Endodermal cell (in vitro differentiated cells): ENCODE measurements at places on chromosomes 16 and 17. TPM values are rescaled to one million over a fixed set of nuclear protein-coding genes. Genes with fewer than 3 reads are reported as not detected.

GRCh38 chr17:81869221-81870130 lies 1.7 kb downstream of the ARHGDIA start:
- DNase-seq, result peak; percentile 92
- peaks cover 35% of the 10 kb centered on the region for H3K36me3 ChIP-seq
- peak overlapping the region; percentile 17 for H3K27ac ChIP-seq
- no peaks in the 10 kb centered on the region for H3K27me3 ChIP-seq
- peak overlapping the region; percentile 92 for H3K4me3 ChIP-seq
- no peaks in the 10 kb centered on the region for H3K4me1 ChIP-seq

DNA sequence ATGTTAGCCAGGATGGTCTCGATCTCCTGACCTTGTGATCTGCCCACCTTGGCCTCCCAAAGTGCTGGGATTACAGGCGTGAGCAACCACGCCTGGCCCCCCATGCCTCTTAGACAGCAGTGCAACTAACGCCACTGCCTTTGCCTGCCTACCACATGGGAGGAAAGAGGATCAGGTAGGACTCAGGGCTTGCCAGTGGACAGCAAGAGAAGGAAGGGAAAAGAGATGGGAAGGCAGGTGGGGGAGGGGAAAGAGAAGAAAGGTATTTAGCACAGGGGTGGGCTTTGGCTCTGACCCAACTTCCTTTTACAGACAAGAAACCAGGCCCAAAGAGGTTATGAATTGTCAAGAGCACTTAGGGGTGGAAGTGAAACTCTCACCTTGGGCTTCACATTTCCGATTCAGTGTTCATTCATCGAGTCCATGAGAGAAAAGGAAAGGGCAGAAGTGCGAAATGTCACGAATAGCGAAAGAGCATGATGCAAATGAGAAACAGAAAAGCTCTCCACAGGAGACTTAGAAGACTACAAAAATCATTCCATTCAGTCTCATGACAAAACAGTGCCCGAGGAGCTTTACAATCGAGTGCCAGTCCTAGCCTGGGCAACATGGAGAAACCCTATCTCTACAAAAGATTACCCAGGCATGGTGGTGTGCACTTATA lies 36.4 kb downstream of the CDK5R1 start:
- peaks cover 15% of the 10 kb centered on the region for H3K4me1 ChIP-seq
- no peaks in the 10 kb centered on the region for H3K36me3 ChIP-seq
- H3K4me3 ChIP-seq, result no peak overlapping the region
- H3K27ac ChIP-seq, result no peak overlapping the region
- H3K27me3 ChIP-seq, result no peaks in the 10 kb centered on the region

- DNase-seq, result no peak
- H3K4me1 ChIP-seq, result peaks cover 3% of the 10 kb centered on the region
- H3K27ac ChIP-seq, result no peak overlapping the region
- H3K4me3 ChIP-seq, result no peak overlapping the region
- H3K27me3 ChIP-seq, result no peaks in the 10 kb centered on the region
Measured at GRCh38 chr17:50137042-50137441, 7.1 kb upstream of the SAMD14 start.

DNA sequence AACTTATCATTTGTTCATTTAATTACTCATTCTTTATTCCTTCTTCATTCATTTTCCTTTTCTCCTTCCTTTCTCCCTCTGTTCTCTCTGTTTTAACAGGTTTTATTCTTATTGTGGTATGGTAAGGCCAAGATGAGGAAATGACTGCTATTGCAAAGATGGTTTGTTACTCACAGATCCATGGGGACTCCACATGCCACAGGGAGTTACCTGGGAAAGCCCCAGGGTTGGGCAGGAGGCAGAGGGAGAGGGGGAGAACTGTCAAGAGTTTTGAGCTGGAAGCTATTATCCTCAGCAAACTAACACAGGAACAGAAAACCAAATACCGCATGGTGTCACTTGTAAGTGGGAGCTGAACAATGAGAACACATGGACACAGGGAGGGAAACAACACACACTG lies 453.3 kb downstream of the WWOX start:
- DNase-seq, result no peak
- no peak overlapping the region for H3K4me3 ChIP-seq
- H3K27me3 ChIP-seq, result no peaks in the 10 kb centered on the region
- no peaks in the 10 kb centered on the region for H3K4me1 ChIP-seq
- no peak overlapping the region for H3K27ac ChIP-seq

- H3K4me3 ChIP-seq, result no peak overlapping the region
- DNase-seq, result no peak
- no peak overlapping the region for H3K27ac ChIP-seq
- no peaks in the 10 kb centered on the region for H3K4me1 ChIP-seq
Measured at GRCh38 chr16:59973966-59974365, 1239.8 kb upstream of the GOT2 start.

The SOST gene
- not detected in 2 replicates for total RNA-seq

- H3K27ac ChIP-seq, result no peak overlapping the region
- no peaks in the 10 kb centered on the region for H3K4me1 ChIP-seq
- H3K27me3 ChIP-seq, result no peaks in the 10 kb centered on the region
- no peak for DNase-seq
- no peaks in the 10 kb centered on the region for H3K36me3 ChIP-seq
Measured at GRCh38 chr17:6430769-6431168, 4.2 kb downstream of the AIPL1 start.

The CMTM2 gene
- total RNA-seq, result not detected in 2 replicates

- H3K4me1 ChIP-seq, result no peaks in the 10 kb centered on the region
- no peaks in the 10 kb centered on the region for H3K27me3 ChIP-seq
- H3K36me3 ChIP-seq, result peaks cover 61% of the 10 kb centered on the region
- H3K27ac ChIP-seq, result no peak overlapping the region
- no peak for DNase-seq
Measured at GRCh38 chr16:24572069-24572468, 32.7 kb downstream of the RBBP6 start.

The GAN gene
- 23.6 to 29.7 TPM (median 28.9 TPM) in 3 replicates for total RNA-seq

GRCh38 chr17:77556383-77557061 lies 402.0 kb upstream of the TNRC6C start:
- peaks cover 6% of the 10 kb centered on the region for H3K27me3 ChIP-seq
- H3K4me1 ChIP-seq, result no peaks in the 10 kb centered on the region
- H3K27ac ChIP-seq, result no peak overlapping the region
- H3K4me3 ChIP-seq, result no peak overlapping the region
- no peaks in the 10 kb centered on the region for H3K36me3 ChIP-seq

DNA sequence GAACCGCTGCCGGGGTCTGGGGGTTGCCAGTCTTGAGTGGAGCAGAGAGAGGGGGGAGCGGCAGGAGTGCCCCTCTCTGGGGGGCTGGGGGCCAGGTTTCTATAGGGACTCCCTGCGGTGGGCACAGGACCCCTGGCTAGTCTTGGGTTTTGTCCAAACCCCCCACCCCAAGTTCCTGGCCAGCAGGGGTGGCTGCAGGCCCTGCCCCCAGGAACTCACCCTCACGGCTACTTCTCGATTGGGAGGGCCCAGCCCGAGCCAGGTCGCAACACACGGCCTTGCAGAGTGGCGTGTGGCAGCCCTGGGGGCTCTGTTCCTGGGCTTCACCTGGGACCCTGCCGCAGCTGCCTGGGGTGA lies 601 bp downstream of the CDH15 start:
- no peaks in the 10 kb centered on the region for H3K36me3 ChIP-seq
- no peak overlapping the region for H3K27ac ChIP-seq
- no peak overlapping the region for H3K4me3 ChIP-seq
- peaks cover 2% of the 10 kb centered on the region for H3K4me1 ChIP-seq
- no peak for DNase-seq

The SLC13A2 gene
- not detected in 3 replicates for total RNA-seq

GRCh38 chr16:4266372-4266771 lies 6.5 kb downstream of the TFAP4 start:
- DNase-seq, result peak; percentile 72
- no peak overlapping the region for H3K27ac ChIP-seq
- H3K27me3 ChIP-seq, result no peaks in the 10 kb centered on the region

DNA sequence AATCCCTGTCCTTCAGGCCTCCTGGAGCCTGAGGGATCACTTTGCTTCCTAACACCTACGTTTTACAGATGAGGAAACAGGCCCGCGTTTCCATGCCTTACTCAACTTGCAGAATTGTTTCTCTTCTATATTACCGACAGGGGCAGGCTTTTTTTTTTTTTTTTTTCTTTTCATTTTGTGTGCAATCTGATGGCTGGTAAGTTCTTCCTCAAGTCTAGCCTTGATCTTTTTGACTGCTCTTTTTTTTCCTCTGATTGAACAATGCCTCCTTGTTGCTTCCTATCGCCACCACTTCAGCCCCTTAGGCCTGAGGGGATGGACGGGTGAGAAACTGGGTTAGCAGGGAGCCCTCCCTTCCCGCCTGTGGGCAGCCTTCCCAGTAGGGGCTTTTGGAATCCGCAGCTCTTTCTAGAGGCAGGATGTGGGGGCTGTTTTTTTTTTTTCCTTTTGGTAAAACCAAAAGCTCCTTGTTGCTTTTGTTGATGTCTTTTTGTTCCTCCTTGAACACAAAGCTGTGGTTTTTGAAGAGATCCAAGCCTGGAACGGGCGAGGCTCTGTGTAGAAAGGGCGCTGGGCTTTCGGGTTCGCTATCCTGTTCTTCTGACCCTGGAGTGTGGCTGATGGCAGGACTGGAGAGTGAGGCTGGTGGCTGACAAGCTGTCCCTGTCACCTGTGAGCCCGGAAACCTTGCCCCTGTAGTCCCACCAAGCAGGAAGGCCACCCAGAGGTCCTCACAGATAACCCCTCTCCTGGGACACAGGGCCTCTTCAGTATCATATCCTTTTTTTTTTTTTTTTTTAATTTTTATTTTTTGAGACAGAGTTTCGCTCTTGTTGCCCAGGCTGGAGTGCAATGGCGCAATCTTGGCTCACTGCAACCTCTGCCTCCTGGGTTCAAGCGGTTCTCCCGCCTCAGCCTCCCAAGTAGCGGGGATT lies 14.0 kb downstream of the LASP1 start:
- peaks cover 27% of the 10 kb centered on the region for H3K4me1 ChIP-seq
- H3K27ac ChIP-seq, result peak overlapping the region; percentile 84
- H3K36me3 ChIP-seq, result peaks cover 78% of the 10 kb centered on the region
- H3K4me3 ChIP-seq, result no peak overlapping the region
- peak; percentile 69 for DNase-seq
- H3K27me3 ChIP-seq, result no peaks in the 10 kb centered on the region

DNA sequence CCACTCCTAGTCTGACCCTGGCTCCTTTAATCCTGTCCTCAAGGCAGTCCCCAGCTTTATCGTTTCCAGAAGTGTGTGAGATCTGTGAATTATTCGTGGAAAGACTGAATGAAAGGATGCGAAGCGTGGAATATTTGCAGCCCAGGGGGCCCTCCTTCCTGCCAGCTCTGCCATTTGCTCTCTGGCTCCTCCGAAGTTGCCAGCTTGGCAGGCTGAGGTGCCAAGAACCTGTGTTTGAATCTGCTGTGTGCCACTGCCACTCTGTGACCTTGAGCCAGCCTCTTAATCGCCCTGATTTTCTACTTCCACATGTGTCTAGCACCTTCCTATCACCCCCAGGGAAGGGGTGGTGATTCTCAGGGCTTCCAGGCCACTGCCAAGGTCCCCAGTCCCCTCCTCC lies 10.8 kb downstream of the TBKBP1 start:
- peaks cover 10% of the 10 kb centered on the region for H3K36me3 ChIP-seq
- H3K4me1 ChIP-seq, result peaks cover 5% of the 10 kb centered on the region
- H3K4me3 ChIP-seq, result no peak overlapping the region
- H3K27me3 ChIP-seq, result peaks cover 8% of the 10 kb centered on the region
- DNase-seq, result no peak

GRCh38 chr17:63996430-63997182 lies 1.5 kb upstream of the PRR29 start:
- no peak overlapping the region for H3K27ac ChIP-seq
- H3K4me3 ChIP-seq, result no peak overlapping the region
- peak; percentile 39 for DNase-seq
- H3K36me3 ChIP-seq, result no peaks in the 10 kb centered on the region
- no peaks in the 10 kb centered on the region for H3K4me1 ChIP-seq
- peaks cover 50% of the 10 kb centered on the region for H3K27me3 ChIP-seq

DNA sequence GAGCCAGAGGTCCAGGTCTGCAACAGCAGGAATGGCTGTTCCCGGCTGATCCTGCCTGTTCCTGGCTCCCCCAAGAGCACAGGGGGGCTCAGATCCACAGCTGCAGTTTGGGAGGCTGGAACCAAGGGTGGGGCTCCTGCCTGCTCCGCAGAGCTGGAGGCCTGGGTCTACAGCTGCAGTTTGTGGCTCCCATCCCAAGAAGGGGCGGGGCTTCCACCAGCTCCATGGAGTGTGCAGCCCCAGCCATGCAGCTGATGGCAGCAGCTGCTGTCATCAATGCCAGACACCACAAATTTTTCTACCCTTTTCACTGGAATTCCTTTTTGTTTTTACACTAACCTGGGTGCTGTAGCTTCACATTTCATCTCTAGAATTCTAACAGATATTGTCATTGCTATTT lies 135.4 kb upstream of the KIF2B start:
- no peaks in the 10 kb centered on the region for H3K36me3 ChIP-seq
- H3K27ac ChIP-seq, result no peak overlapping the region
- DNase-seq, result no peak
- H3K4me3 ChIP-seq, result no peak overlapping the region
- no peaks in the 10 kb centered on the region for H3K27me3 ChIP-seq

GRCh38 chr16:66008136-66008535 lies 358.4 kb upstream of the CDH5 start:
- no peak overlapping the region for H3K27ac ChIP-seq

The CDYL2 gene
- 12.7 and 12.8 TPM in 2 replicates for total RNA-seq

- no peaks in the 10 kb centered on the region for H3K4me1 ChIP-seq
- H3K27me3 ChIP-seq, result no peaks in the 10 kb centered on the region
- H3K27ac ChIP-seq, result no peak overlapping the region
- H3K4me3 ChIP-seq, result no peak overlapping the region
Measured at GRCh38 chr16:4679156-4679849, 14.1 kb upstream of the NUDT16L1 start.

DNA sequence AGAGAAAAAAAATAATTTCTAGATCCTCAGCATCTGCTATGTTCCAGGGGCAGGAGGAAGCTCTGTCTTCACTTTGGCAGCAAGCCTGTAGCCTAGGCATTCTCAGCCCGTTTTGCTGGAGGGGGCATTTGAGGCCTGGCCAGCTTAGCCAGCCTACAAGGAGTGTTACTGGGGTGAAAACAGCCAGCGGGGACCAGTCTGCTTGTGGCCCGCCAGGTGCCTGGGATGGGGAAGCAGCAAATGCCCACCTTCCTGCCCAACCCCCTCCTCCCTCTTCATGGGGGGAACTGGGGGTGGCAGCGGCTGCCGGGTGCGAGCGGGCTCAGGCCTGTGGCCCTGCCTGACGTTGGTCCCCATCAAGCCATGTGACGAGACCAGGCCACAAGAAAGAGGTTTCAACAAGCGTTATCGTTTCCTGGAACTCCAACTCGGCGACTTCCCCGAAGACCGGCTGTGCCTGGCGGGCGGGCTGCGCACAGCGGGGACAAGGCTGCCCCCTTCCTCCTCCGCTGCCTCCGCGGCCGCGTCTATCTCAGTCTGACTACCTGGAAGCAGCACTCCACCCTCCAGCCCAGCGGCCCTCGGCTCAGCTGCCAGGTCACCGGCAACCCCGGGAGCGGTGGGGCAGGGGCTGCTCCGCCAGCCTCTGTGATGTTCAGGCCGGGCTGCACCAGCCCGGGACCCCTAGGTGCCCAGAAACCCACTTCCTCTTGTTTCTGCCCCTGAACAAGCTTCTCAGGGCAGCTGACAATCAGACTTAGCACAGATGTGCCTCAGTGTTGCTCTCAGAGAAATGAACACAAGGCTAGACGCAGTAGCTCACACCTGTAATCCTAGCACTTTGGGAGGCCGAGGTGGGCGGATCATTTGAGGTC lies 22.9 kb downstream of the SOCS1 start:
- no peak overlapping the region for H3K27ac ChIP-seq
- DNase-seq, result peak; percentile 76
- H3K4me3 ChIP-seq, result no peak overlapping the region
- no peaks in the 10 kb centered on the region for H3K4me1 ChIP-seq

- no peak for DNase-seq
- no peaks in the 10 kb centered on the region for H3K27me3 ChIP-seq
- no peak overlapping the region for H3K4me3 ChIP-seq
- no peak overlapping the region for H3K27ac ChIP-seq
- no peaks in the 10 kb centered on the region for H3K36me3 ChIP-seq
Measured at GRCh38 chr17:66584927-66585326, 250.0 kb upstream of the CACNG5 start.

The FLYWCH2 gene
- total RNA-seq, result 28.5 and 30.9 TPM in 2 replicates
